ENCODE measurements at places on chromosomes 16 and 17. TPM values are rescaled to one million over a fixed set of nuclear protein-coding genes. Genes with fewer than 3 reads are reported as not detected.

Gene CTRL
- 3.6 TPM for total RNA-seq

GRCh38 chr16:27712251-27712711, 162.3 kb downstream of the KATNIP start:
- DNase-seq, result no peak

Gene IGSF6
- total RNA-seq, result 0.85 TPM

GRCh38 chr17:68011199-68011665, 15.0 kb upstream of the C17orf58 start:
- DNase-seq, result no peak

- DNase-seq, result no peak
Observed at GRCh38 chr16:51165043-51165442, 14.0 kb upstream of the SALL1 start.

- no peak for DNase-seq
Observed at GRCh38 chr16:68786685-68787418, 49.8 kb downstream of the CDH1 start.

Gene RFFL
- total RNA-seq, result 37.4 TPM

- no peak for DNase-seq
Observed at GRCh38 chr17:79461041-79461440, 149.8 kb downstream of the RBFOX3 start.

Gene CD300LG
- not detected for total RNA-seq

Gene EXOC3L1
- not detected for total RNA-seq

- no peak for DNase-seq
Observed at GRCh38 chr17:43818966-43819365, 14.0 kb downstream of the MPP3 start.

Gene ZNF750
- total RNA-seq, result not detected

Gene CD79B
- total RNA-seq, result 113 TPM

DNA sequence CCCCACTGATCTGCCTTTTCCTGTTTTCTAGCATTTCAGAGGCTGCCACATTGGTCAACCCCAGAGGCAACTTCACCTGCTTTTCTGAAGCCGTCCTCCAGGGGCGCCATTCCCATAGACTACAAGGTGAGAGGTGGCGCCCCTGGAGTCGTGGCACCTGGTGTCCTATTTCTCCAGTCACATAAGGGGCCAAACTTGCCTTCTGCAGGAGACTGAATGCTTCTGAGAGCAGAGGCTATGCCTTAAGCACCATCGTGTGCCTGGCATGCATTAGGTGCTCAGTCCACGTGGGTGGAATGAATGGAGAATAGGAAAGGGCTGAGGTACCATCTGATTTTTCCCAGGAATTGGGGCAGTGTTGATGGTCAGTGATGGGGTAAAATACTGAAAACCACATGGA, 164.8 kb downstream of the HAPSTR1 start:
- no peak for DNase-seq

DNA sequence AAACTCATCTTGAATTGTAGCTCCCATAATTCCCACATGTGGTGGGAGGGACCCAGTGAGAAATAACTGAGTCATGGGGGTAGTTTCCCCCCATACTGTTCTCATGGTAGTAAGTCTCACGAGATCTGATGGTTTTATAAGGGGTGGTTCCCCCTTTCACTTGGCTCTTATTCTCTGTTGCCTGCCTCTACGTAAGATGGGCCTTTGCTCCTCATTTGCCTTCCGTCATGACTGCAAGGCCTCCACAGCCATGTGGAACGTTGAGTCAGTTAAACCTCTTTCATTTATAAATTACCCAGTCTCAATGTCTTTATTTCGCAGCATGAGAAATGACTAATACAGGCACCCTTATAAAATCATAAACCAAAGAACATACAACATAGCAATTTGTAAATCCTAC, 79.0 kb downstream of the XYLT1 start:
- DNase-seq, result no peak

Gene KRTAP9-8
- not detected for total RNA-seq

Gene SRL
- total RNA-seq, result not detected

Gene CD300C
- 0.19 TPM for total RNA-seq

Gene GNG13
- total RNA-seq, result not detected

- DNase-seq, result no peak
Observed at GRCh38 chr16:47043200-47043599, 69.7 kb upstream of the DNAJA2 start.

- no peak for DNase-seq
Observed at GRCh38 chr16:73775841-73776388, 520.7 kb upstream of the PSMD7 start.

GRCh38 chr17:74545843-74546230, at the start of gene CD300C:
TSS of gene CD300C (minus strand) at chr17:74546115. CDS start at chr17:74545782, 333 bp downstream.
- no peak for DNase-seq

DNA sequence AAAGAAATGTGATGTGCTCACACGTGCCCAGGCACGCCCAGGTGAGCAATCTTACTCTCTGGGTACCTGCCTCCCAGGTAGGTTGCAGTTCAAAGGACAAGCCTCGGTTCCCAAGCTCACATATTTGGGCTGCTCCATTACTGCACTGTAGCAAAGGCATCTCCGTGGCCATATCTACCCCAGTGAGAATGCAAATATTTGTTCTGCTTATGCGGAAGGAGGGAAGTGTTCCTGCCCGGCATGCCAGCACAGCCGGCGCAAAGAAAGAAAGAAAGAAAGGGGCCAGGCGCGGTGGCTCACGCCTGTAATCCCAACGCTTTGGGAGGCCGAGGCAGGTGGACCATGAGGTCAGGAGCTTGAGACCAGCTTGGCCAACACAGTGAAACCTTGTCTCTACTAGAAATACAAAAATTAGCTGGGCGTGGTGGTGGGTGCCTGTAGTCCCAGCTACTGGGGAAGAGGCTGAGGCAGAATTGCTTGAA, 30.7 kb downstream of the SLC43A2 start:
- no peak for DNase-seq

Gene PERCC1
- not detected for total RNA-seq

DNA sequence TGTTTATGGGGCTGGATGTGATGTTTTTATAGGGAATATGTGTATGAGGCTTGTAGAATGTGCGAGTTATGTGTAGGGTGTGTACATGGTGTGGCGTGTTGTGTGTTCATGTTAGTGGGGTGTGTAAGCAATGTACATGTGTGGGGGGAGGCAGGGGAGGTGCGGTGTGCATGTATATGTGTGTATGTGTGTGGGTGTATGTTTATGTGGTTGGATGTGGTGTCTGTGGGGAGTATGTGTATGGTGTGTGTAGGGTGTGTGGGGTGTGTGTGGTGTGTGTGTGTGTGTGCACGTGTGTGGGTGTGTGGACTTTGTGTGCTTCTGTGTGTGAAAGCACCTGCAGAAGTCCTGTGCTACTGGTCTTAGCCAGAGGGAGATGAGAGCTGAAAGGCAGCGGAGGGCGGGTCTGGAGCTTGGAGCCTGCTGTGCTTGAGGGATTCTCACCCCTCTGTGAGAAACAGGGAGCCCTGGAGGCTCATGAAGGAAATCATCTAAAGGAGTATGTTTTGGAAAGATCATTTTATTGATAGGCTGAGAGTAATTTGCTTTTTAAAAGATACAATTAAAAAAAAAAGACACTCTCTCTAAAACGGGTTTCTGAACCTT, 222.7 kb downstream of the HS3ST4 start:
- no peak for DNase-seq

- no peak for DNase-seq
Observed at GRCh38 chr16:27920391-27920891, 143.1 kb downstream of the GSG1L start.

GRCh38 chr16:82584553-82585152, 42.1 kb upstream of the CDH13 start:
- DNase-seq, result no peak

Gene ANKRD40
- 21.7 TPM for total RNA-seq

GRCh38 chr17:27996202-27997043, 46.1 kb upstream of the NLK start:
- DNase-seq, result no peak

DNA sequence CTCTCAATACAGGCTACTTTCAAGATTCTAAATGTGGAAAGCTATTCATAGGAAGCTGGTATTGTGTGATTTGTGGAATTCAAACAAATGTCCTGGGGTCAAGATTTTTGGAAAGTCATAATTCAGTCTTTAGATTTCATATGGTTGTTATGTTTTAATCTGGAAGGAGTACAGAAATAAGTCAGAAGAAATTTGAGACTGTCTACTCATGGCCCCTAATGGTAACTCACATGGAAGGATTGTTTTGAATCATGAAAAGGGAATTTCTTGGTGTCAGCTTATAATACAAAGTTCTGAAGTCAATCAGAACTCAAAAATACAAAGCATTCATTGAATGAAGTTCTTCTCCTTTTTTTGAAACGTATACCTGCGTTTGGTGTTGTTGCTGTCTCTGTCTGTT, 3.1 kb downstream of the KCNJ2 start:
- no peak for DNase-seq

Gene TMEM92
- total RNA-seq, result 0.21 TPM

- DNase-seq, result no peak
Observed at GRCh38 chr17:64741038-64741641, 79.0 kb upstream of the SMURF2 start.

DNA sequence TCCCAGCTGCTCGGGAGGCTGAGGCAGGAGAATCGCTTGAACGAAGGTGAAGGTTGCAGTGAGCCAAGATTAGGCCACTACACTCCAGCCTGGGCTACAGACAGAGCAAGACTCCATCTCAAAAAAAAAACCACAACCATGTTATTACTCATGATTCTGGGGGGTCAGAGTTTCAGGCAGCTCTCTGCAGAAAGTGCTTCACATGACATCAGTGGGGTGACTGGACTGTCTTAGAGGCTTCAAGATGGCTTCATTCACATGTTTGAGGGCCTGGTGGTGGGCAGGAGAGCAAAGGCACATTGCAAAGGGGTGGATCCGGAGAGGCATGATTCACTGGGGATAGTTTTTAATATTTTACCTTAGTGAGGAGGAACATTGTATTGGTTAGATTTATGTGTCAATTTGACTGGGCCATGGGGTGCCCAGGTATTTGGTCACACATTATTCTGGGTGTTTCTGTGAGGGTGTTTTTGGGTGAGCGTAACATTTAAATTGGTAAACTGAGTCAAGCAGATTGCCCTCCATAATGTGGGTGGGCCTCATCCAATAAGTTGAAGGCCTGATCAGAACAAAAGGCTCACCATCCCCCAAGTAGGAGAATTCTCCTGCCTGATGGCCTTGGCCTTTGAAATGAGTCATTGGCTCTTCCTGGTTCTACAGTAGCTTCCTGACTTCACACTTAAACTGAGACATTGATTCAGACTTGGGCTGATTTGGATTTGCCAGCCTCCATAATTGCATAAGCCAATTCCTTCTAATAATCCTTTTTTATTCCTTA, 109.8 kb downstream of the GOSR1 start:
- DNase-seq, result no peak

GRCh38 chr17:59046192-59046591, 60.5 kb downstream of the TRIM37 start:
- no peak for DNase-seq

GRCh38 chr17:1107777-1108477, 71.9 kb downstream of the ABR start:
- no peak for DNase-seq

- no peak for DNase-seq
Observed at GRCh38 chr17:9776911-9777310, 14.5 kb downstream of the DHRS7C start.

- no peak for DNase-seq
Observed at GRCh38 chr16:79605999-79606398, 5.5 kb upstream of the MAF start.

Gene KRT16
- not detected for total RNA-seq

Gene EPOP
- 9.7 TPM for total RNA-seq

Gene HSD17B2
- not detected for total RNA-seq

Gene RRAD
- 4.0 TPM for total RNA-seq

GRCh38 chr17:44747566-44747965, 11.2 kb upstream of the ADAM11 start:
- no peak for DNase-seq

GRCh38 chr16:86827521-86827920, 249.2 kb downstream of the FOXL1 start:
- DNase-seq, result no peak

DNA sequence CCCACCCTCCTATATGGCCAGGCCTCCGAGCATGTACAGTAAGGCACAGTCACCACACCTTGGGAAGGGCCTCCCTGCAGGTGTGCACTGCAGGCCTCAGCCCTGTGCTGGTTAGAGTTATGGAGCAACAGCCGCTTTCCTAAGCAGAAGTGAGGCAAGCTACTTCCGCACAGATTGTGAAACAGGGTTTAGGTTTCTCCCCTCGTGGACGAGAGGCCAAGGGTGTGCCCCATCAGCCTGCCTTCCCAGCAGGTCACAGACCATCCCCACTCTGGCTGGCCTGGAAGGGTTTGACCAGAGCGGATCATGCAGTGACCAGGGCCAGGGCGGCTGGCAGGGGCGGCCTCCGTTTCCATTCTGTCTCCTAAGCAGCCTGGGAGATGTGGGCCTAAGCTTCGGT, 4.7 kb downstream of the MSRB1 start:
- DNase-seq, result no peak

DNA sequence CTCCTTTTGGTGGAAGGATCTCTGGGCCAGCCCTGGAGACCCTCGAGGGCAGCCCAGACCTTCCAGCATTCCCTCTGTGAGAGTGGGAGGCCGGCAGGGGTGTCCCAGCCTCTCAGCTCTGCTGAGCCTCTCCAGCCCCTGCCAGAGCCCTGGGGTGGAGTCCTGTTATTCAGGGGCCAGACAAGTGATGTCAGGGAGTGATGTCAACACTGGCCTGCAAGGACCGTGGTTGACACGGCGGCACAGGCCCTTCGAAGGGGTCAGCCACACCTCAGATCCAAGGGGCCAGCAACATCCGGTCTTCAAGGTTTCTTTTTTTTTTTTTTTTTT, 231.2 kb downstream of the KATNIP start:
- DNase-seq, result no peak
